ENCODE measurements at places on chromosomes 16 and 17. TPM values are rescaled to one million over a fixed set of nuclear protein-coding genes. Genes with fewer than 3 reads are reported as not detected.

KRTAP4-6 gene
- not detected for total RNA-seq

FBXL19 gene
- 82.4 TPM for total RNA-seq

DNA sequence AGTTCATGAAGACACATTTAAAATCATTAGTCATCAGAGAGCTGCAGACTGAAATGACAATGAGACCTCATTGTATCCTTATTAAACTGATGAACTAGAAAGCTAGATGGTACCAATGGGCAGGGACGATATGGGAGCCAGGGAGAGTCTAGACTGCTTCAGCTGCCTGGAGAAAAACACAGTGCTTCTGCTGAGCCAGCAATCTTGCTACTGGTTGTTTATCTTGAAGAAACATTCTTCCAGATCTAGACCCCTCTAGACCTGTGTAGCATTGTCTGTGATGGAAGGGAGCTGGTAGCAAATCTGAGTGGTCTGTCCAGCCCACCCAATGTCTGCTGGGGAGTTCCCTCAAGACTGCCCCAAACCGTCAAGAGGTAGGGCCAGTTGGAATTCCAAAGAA is 2.0 kb upstream of the DRC7 start:
- no peak for DNase-seq

DNA sequence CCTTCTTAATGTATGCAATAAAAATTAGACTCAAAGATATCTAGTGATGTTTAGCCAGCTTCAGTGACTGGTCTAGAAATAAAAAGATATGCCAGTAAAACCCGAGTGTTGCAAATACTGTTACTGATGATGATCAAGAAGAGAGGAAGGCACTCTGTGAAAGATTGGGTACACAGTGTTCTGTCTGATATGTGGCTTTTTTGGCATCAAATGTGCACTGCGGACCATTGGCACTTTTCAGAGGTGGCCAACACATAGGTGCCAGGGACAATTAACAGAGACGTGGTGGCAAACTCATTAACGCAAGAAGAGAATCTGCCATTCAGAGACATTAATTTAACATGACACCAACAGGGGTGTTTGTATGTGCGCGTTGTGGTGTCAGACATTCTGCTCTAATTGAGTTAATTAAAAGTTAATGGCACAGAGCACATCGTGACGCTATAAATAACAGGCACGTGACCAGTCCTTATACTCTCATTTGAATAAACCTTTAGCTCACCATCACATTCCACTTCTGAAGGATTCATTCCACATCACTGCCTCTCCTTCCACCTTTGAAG is 549.3 kb upstream of the HSBP1 start:
- no peak for DNase-seq

- no peak for DNase-seq
These were observed 630.8 kb upstream of the KIF2B start for GRCh38 chr17:53191878-53192277.

- DNase-seq, result peak; percentile 31
These were observed 2.5 kb upstream of the NDRG4 start for GRCh38 chr16:58497468-58497867.

DNA sequence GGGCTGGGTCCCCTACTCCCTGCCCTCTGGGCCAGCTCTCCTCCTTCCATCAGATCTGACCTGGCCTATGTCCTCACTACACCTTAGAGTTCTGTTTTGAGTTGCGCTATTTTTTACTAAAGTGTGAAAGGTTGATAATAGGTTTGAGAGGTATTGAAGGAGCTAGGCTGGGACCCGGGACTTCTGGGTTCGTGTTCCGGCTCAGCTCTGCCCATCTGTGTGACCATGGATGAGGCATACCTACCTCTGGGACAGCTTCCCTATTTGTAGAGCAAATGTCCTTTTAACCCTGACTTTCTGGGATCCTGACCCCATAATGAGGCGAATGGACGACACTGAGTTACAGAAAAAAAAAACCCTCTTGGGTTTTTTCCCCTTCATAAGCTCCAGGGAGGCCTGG is 36.0 kb downstream of the IL21R start:
- peak; percentile 13 for DNase-seq

DNA sequence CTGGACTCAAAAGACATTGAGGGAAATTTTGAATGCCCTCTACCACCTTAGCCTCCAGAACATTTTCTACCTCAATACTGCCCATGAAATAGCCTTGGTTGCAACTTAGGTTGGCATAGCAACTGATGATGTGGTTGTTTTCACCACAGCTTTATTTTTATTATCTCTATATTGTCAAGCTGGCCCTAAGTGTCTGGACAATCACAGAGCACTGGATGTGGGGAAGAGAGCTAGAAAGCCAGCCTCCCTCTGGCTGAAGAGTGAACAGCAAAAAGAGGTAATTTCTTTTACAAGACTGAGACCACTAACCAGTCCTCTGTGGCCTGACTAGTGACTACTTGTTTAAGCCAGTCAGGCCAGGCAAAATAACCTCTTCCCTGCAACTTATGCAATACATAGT is 159.6 kb downstream of the HS3ST2 start:
- DNase-seq, result no peak

DNA sequence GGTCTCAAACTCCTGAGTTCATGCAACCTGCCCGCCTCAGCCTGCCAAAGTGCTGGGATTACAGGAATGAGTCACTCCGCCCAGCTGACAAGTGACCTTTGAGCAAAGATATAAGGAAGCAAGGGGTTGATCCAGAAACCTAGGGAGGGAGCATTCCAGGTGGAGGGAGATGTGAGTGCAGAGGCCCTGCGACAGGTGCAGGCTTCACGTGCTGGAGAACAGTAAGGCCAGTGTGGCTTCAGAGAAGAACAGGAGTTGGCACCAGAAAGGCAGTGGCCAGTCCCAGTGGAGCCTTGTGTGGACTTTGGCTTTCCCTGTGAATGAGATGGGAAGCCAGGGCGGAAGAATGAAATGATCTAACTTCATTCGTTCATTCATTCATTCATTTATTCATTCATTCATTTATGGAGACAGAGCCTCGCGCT is 73.6 kb upstream of the HAS3 start:
- DNase-seq, result no peak

DNA sequence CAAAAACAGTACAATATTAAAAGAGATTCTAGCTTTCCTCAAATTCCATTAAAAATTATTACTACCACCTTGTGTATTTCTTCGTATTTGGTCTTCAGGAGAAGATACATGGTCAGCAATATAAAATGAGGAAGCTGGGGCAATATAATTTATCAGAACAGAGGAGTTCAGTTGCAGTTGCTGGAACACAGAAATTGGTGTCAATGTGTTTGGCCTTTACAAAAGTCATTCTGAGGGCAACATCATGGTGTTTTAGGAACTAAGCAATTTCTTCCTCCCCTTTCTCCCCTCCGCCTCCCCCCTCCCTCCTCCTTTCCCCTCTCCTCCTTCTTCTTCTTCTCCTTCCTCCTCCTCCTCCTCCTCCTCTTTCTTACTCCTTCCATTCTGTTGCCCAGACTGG is 102.1 kb downstream of the YPEL2 start:
- no peak for DNase-seq

DNA sequence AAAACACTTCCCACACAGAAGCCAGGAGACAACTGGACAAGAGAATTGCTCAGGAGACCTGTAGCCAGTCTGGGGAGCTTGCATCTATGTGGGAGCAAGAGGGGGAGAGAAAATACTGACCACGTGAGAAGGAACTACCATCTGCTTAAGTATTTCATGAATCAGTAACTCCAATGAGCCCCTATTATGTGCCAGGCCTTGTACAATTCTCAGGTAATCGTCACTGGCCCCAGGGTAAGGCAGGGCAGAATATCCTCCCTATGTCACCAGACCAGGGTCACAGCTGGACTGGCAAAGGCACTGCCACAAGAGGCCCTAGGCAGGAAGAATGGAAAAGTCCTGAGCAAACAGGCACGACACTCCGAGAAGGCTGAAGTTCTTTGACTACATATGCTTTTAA is 25.9 kb downstream of the USP7 start:
- no peak for DNase-seq

GRCh38 chr16:15443753-15444152 is 9.4 kb downstream of the BMERB1 start:
- DNase-seq, result no peak

DNA sequence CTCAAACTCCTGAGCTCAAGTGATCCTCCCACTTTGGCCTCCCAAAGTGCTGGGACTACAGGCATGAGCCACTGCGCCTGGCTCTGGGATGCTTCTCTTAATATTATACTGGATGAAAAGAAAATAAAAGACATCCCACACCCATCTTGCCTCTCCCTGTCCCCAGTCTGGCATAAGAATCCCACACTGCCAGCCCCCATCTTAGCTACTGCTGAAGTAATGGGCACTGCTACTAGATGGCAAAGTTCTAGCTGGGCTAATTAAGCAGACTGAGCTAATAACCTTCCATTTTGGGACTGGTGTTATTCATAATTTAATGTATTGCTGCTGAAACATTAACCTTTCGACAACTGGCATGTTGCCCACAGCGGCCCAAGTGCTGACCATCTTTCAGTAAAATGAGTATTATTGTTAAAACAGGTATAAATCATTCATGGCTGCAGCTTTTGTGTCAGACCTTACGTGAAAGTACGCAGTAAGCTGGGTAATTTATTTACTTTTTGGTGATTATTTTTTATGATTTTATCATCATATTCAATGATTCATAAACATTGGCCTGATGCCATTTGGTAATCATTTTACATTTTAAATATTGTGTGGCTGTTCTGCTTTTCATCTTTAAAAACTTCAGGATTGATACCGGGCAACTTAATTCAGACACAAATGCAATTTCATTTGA is 47.4 kb upstream of the ZFHX3 start:
- DNase-seq, result no peak

GRCh38 chr17:80501741-80502577 is 25.6 kb upstream of the NPTX1 start:
- no peak for DNase-seq

- no peak for DNase-seq
These were observed 6.3 kb downstream of the C17orf78 start for GRCh38 chr17:37382056-37382455.

GRCh38 chr17:32551186-32551955 is 64.6 kb downstream of the CDK5R1 start:
- DNase-seq, result peak; percentile 35

DNA sequence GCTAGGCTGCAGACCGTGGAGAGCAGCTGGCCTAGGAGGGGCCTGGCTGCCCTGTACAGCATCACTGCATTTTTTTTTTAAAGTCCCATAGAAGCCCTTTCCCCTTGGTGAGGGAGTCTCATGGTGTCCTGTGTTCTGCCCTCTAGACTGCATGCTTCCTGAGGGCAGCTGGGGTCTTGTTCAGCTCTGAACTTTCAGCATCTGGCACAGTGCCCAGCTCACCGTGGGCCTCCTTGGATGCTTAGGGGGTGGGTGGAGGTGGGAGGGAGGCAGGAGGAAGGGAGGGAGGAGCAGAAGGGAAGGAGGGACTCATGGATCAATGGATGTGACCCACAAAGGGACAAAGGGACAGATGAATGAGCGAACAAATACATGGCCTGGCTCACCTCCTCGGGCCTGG is 63.4 kb upstream of the TMEM97 start:
- no peak for DNase-seq

DNA sequence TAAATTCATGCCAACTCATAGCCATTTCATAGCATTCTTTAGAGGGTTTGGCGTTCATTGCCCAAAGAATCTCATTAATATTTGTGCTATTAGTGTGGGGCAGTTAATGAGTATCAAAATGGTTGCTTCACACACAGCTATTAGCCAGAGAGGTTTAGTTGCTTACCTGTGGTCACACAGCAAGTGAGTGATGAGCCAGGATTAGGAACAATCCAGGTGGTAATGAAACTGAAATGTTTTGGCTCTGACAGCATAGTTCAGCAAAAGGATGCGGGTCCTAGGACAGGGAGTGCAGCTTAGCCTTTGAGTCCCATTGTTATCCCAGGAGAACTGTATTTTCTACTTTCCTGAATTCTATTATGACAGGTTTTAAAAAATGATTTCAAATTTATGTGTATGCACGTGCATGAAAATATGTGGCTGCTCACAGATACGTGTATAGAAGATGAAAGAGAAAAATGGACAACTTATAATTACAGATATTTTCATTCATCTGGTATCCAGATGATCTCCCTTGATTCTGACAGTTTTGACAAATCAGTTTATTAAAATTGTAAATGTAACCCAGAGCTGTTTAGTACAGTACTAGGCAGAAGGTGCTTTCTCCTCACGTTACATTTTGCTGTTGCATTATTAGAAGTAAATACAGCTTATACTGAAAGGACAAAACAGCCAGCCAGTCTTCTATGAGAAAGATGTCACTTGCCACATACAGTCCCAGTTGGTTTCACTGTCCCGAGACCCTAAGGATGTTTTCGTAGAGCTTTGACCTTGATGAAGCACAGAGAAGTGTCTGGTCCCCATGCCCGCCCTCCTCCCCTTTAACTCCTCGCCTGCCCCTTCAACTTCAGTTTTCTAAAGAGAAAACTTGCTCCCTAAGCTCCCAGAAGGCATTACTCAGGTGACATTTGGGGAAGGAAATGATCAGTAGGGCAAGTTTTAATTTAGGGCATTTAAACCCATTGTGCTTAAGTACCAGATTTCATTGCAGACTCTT is 99.8 kb upstream of the TBX2 start:
- no peak for DNase-seq

DNA sequence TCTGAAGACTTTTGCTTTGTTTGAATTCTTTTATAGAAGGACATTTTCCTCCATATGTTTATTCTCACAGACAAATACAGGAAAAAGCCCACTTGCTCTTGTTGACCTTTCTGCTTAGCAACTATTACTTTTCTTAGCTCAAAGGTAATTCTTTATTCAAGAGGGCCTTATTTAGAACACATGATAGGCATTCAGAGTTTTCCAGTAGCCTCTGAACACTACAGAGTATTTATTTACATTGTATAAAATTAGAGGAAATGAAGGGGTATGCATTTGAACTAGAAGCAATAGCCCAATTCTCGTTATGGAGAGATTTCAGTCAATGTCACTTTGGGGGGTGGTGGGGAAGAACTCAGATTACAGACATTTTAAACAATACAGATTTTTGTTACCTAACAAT is 581.7 kb downstream of the KCNJ2 start:
- DNase-seq, result no peak

GRCh38 chr17:41638941-41639340 is 14.6 kb upstream of the KRT17 start:
- no peak for DNase-seq

GRCh38 chr16:89707695-89708094 is 6.2 kb upstream of the SPATA2L start:
- DNase-seq, result peak; percentile 49

- DNase-seq, result no peak
These were observed 10.3 kb downstream of the CDRT4 start for GRCh38 chr17:15456972-15457722.

GRCh38 chr17:1294157-1294717 is 14.8 kb downstream of the TRARG1 start:
- no peak for DNase-seq

DNA sequence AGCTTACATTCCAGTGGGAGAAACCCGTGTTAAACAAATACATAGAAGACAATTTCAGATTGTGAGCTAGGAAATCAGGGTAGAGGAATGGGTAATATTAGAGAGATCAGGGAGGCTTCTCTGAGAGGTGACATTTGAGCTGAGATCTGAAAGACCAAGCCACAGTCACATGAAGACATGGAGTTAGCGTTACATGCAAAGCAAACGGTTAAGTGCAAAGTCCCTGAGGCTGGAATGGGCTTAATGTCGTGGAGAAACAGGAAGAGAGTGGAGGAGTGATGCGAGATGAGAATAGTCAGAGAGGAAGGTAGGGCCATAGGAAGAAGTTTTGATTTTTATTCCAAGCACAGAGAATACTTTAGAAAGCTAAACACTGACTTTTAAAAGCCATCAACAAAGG is 246.1 kb downstream of the IRX3 start:
- DNase-seq, result no peak
